ENCODE measurements at places on chromosomes 12 and 14.

- DNase-seq, result no peak
These were observed 28.3 kb downstream of the KRT18 start for GRCh38 chr12:52977170-52977569.

DNA sequence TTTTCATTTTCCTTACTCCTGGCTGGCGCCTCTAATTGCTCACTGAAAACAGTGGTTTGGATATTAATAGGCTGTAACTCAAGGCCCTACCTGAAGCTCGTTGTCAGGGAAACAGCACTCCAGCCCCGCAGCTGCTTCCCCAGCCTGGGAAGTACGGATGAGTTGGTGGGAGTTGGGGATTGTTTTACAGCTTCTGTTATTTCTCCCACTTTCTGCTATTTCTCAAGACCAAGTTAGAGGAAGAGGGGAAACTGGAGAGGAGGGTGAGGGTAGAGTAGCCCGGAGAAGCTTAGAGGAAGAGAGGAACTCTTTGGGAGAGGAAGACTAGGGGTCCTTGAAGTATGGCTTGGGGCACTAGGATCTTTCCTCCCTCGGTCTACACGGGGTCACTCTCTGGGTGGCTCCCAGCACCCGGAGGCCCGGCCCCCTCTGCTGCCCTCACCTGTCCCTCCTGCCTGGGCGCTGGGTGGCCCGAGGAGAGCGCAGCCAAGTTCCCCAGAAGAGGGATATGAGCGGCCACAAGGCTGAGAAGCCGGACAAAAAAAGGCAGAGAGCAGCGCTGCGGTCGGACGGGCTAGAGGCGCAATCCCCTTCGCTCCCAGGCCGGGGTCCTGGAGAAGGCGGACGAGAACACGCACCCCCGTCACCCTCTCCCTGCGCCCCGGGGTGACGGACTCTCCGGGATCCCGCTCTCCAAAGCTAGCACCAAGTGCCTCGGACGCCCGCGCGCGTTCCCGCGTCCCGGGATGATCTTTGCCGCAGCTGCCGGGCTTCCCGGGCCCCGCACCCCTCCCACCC is 671 bp downstream of the SPTB start:
- DNase-seq, result no peak

DNA sequence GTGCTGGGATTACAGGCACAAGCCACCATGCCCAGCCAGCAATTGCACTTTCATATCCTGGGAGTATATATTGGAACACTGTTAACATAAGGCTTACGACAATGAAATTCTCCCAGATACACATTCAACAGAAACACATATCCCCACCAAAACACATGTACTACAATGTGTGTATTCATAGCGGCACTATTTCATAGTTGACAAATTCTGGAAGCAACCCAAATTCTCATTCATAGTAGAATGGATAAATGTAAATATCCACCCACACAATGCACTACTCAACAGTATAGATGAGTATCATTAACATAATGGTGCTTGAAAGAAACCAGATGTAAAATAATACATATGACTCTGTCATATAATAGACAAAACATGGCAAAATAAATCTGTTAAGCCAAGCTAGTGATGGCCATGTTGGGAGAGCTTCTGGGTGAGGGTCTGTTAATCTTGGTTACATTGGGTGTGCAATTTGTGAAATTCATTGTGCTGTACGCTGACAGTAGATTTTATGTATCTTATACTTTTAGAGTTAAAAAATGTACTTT is 2.6 kb upstream of the DNAAF2 start:
- no peak for DNase-seq

DNA sequence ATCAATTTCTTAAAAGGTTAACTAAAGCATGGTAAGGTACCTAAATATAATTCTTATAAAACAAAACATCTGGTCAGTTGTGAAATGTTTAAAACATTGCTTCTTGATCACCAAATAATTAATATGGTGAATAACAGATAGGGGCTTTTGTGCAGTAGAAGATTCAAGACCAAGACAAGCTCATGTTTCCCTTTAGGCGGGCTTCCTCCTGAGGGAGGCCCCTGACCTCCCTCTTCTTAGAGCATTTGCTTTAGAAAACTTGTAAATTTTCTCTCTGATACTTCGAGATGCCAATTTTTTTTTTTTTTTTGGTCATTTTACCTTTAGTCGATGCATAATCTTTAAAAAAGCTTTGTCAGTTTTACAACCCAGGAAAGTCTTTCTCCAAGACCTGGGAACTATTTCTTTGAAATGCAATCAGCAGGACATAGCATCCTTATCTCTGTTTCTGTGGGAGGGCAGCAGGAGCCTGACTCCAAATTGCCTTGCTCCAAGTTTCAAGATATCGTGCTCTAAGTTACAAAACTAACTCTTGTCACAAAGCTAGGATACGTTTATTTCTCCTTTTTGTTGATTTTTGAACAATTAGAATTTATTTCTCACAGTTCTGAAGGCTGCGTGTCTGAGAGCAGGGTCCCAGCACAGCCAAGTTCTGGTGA is 66.6 kb upstream of the BICD1 start:
- no peak for DNase-seq

DNA sequence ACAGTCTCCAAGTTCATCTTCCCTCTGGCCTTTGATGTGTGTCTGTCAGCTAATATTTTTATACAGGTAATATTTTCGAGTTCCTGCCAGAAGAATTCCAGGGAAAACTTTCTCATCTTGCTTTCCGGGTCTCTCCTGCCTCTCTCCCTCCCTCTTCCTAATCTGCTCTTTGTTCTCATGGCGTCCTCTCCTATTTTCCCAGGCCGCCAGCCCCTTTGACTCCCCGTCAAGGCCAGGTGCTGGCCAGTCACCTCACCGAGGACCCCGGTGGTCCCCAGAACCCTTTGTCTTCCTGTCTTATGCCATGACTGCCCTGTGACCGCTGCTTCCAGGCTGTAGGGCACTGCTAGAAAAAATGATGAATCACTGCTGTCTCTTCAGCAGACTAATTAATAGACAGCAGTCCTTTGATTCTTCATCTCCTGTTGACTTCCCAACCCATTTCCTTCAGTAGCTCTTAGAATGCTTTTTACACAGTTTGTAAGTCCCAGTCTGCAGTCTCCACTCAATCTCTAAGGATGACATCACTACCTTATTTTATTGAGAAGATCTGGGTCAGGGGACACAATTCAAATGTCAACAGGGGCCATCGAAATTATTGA is 40.7 kb downstream of the PPFIBP1 start:
- peak; percentile 41 for DNase-seq

- peak; percentile 66 for DNase-seq
These were observed 1.1 kb upstream of the CYP46A1 start for GRCh38 chr14:99682809-99683618.

DNA sequence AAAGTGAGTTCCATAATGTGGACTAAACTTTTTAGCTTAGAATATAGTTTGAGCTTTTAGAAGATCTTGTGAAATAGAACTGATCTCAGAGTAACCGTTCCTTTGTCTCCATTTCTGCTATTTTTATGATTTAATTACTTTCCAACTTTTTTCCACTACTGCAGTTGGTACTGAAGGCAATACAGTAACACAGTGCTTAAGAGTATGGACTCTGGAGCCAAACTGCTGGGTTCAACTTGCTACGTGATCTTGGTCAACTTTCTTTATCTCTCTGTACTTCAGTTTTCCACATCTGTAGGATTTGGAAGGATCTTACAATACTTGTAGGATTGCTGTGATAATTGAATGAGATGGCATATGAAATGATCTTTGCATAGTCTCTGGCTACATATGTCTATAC is 40.9 kb downstream of the ATXN7L3B start:
- no peak for DNase-seq

- no peak for DNase-seq
These were observed 124.7 kb upstream of the PWP1 start for GRCh38 chr12:107560899-107561285.

- no peak for DNase-seq
These were observed 35.5 kb upstream of the ALX1 start for GRCh38 chr12:85244561-85244960.
